Psoas muscle (tissue), 8 donors: ENCODE measurements at places on chromosomes 11 and 22.

DNA sequence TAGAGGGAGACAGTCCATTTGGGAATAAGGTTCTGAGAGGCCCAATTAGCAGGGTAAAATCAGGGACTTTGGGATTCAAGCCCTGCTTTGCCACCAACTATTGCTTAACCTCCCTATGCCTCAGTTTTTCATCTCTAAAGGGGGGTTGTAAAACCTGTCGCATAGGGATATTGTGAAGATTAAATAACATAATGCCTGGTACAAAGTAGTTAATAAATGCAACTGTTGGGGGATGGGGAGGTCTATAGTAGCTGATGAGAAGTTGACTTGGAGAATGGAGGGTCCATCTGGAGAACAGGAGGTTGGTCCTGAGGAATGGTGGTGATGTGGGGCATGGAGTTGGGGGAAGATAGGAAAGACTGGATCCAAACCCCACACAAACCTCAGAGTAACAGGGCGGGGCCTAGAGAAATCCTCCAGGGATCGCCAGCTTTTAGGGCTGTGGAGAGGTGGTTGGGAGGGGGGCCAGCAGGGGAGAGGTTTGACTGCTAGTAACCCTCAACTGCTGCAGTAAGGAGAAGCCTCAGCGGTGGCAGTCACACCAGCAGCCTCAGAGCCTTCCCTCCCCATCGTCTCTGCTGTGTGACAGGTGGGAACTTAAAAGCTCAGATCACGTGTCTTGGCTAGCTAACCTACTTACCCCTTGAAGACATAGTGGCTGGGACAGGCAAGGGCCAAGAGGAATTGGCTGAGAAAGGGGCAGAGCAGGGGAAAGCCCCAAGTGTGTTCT lies 1.1 kb upstream of the ABCG4 start:
- DNase-seq: no peak

- no peak for DNase-seq
Measured at GRCh38 chr22:45469281-45470073, 33.2 kb upstream of the FBLN1 start.

DNA sequence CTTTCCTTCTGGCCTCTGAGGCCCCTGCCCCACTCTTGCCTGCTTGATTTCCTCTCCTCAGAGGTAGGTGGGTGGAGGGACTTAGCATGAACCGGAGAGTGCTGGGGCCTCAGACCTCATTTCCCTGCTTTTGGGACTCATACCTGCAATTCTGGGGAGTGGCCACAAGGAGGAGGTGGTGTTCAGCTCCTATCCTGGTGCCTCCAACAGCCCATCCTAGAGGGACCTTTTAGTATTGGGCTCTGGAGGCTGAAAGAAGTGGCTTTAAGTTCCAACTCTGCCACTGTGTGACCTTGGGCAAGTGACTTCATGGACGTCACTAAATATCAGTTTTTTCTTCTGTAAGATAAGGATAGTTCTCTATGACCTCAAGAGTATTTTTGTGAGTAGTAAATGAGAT lies 98.6 kb downstream of the KIAA1671 start:
- no peak for DNase-seq

DNA sequence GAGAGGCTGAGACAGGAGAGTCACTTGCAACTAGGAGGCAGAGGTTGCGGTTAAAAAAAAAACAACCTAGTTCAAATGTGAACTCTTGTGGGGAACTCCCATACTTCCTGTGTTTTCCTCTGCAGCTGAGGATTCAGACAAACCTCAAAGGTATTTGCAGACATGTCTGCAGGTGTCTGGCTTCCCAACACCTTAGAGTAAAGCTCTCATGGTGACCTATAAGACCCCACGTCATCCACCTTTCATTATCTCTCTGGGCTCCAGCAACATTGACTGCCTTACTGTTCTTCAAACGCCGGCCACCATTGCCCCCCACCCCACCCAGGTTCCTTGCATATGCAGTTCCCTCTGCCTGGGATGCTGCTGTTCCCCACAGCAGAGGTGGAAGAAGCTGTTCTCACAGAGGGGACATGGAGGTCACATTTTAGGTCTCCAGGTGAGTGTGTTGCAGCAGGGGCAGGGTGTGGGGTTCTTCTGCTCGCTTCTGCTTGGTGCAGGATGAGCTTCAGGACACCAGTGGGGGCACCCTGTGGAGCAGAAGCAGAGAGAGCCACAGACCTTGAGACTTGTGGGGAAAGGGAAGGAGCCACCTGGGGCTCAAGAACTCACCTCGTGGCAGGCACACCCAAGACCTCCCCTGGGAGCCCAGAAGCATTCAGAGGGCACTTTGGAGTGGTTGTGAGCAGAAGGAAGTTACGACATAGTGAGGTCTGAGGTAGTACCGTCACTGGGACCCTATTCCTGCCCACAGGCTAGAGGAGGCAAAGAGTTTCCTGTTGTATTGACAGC lies 203.2 kb downstream of the CSNK2A3 start:
- no peak for DNase-seq

DNA sequence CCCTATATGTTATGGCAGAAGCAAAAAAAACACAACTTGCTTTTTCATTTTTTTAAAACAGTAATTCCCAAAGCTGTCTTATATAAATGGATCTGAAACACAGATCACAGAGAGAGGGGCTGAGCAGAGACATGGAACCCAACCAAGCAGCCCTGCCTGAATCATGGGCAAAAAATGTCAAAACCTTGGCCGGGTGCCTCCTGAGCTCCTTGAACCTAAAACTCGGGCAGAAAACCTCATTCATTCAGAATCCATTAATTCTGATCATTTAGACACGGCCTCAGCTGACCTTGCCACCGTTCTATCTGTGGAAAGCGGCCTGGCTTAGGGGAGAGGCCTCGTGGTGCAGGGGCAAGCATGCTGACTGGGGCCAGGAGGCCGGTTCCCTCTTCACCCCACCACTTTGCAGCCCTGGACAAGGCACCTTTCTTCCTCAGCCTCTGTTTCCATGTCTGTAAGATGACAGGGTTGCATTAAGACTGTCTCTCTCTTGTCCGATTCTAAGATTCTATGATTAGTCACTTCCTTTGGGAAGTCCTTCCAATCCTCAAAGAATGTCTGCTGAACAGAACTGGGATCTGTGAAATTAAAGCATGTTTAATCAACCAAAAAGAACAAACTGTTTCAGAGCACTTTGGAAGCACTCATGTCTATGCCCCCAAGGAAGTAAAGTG lies 26.0 kb downstream of the TENM4 start:
- DNase-seq: peak; percentile 57

GRCh38 chr11:37630866-37631265 lies 1032.8 kb upstream of the RAG2 start:
- no peak for DNase-seq

GRCh38 chr22:28220626-28221363 lies 301.7 kb upstream of the PITPNB start:
- no peak for DNase-seq

- no peak for DNase-seq
Measured at GRCh38 chr11:92687724-92688123, 281.7 kb upstream of the MTNR1B start.

- no peak for DNase-seq
Measured at GRCh38 chr22:37708580-37709444, 12.0 kb downstream of the TRIOBP start.
